ENCODE measurements at places on chromosomes 3 and 15.

GRCh38 chr15:57731530-57732103 lies 25.1 kb downstream of the POLR2M start:
- no peak for DNase-seq

DNA sequence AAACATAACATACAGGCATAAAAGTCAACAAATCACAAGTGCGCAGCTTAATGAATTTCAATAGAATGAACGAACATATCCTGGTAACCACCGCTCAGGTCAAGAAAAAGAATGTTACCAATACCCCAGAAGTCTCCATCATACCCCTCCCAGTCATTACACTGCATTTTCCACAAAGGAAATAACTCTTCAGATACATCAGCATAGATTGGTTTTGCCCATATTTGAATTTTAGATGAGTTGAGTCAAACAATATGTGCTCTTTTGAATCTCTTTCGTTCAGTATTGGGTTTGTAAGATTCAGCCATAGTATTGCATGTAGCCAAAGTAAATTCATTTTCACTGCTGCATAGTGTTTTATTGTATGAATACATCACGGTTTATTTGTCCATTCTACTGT lies 6.2 kb upstream of the RAB6B start:
- no peak for DNase-seq

GRCh38 chr3:75886971-75887526 lies 101.7 kb upstream of the ZNF717 start:
- no peak for DNase-seq

DNA sequence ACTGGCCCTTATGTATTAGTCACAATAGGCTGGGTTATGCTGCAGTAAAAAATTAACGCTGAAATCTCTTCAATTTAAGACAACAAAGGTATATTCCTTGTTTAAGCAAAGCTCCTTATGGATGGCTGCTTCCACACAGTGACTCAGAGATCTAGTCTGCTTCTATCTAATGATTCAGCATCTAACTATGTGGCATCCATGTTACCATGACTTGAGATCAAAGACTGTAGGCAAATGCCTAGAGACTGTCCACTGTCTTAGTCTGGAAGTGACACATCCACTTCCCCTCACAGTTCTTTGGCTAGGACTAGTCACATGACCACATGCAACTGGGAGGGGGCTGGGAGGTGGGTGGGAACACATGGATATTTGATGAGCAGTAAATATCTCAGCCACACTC lies 61.3 kb upstream of the PSMD6 start:
- no peak for DNase-seq

- DNase-seq: no peak
Observed at GRCh38 chr3:37819591-37819990, 42.1 kb upstream of the CTDSPL start.

DNA sequence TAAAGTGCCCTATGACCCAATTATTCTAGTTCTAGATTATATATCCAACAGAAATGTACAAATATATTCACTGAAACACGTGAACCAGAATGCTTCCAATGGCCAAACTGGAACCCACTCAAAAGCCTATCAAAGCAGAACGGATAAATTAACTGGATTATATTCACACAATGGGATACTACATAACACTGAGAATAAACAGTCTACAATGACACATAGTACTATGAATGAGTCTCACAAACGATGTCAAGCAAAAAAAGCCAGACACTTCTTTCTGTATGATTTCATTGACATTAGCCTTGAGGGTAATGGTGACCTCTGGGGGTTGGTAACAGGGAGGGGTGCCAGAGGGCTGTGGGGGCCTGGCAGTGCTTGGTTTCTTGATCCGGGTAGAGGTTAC lies 50.9 kb upstream of the HACD2 start:
- no peak for DNase-seq

DNA sequence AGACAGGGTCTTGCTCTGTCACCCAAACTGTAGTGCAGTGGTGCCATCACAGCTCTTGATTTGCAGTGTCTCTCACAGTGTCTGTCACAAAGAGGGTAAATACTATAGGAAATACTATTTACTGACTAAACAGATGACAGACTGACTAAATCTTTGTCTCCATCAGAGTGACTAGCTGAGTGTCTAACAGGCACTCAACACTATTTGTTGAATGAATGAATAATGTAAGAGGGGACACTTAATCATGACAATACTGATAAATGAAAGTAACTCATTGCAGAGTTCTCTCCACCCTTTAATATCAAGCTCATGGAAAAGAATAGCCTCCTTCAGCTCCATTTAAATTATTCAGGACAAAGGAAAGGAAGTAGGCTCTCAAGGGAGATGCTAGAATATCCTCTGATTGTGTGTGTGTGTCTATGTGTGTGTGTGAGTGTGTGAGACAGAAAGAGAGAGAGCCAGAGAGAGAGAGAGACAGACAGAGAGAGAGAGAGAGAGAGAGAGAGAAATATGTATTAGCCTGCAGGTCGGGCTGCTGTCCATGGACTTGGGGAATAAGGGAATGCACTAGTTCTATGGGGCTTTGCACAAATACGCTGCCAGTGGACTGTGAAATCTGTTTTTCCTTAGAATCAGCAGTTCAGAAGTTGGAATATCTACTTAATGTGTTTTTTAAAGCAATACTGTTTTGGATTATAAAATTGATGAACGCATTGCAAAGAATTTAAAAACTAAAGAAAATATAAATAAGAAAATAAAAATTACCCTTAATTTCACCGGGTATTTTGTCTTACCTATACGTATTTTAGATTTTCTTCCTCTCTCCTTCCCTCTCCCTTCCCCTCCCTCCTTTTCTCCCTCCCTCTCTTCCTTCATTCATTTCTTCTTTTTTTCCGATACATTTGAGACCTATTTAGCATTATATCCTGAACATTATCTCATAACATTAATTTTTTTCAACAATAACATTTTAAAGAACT lies 132.9 kb upstream of the LRIG1 start:
- no peak for DNase-seq

DNA sequence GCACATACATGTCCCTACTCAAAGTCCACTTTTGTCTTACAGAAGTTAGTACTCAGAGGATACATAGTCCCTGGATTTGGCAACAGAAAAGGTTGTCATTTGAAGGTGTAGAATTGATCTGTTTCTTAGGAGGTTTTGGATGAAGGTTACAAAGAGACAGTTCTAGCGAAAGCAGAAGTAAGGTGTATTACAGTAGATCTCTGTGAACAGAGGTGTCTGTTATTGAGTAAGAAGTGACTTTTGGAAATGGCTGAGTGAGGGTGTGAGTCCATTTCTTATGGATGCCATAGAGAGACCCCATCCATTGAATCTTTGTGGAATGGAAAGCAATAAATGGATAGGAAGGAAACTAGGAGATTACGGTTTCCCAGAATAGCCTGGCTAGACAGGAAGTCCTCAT lies 5.6 kb downstream of the ZNF662 start:
- no peak for DNase-seq

DNA sequence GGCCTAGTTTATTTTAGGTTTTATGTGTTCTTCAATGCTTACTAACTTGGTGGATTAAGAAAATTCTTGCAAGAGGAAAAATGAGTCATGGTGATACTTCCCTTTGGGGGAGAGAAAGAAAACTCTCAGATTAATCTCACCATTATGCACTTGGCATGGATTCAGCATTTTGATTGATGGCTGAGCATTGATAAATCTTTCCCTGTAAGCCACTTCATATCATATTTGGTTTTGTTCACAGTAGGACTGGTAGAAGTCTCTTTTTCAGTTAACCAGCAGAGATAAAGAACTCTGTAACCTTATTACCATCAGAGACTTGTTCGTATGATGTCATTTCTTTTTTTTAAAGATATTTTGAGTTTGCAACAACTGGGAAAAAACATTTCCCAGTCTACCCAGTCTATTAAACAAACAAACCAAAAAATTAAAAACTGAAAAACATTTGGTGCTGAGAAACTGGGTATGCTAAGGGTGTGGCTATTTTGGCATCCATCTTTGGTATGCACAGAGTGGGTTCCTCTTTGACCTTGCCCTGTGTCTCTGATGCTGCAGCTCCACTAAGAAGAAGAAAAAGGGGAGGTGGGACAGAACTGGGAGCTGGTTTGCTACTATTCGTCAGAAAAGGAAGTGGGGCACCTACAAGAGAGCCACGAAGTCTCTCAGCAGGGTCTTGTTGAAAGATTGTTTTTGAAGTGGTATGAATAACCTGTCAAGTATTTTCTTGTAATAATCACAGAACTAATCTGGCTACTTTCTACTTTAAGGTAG lies 17.2 kb downstream of the TMOD3 start:
- no peak for DNase-seq

- no peak for DNase-seq
Observed at GRCh38 chr15:82538961-82539690, 1.1 kb downstream of the RPS17 start.

DNA sequence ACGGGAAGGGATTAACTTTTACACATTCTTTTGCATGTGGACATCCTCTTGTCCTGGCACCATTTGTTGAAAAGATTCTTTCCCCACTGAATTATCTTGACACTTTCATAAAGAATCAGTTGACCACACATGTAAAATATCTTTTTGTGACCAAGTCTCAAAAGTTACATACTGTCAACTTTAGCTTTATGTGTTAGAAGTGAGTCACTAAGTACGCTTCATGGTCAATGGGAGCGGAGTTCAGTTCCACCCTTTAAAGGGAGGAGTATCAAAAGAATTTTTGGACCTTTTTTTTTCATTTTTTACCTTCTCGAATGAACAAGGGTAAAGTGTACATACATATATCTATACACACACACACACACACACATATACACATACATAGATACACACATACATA lies 35.4 kb downstream of the MAPK6 start:
- no peak for DNase-seq

DNA sequence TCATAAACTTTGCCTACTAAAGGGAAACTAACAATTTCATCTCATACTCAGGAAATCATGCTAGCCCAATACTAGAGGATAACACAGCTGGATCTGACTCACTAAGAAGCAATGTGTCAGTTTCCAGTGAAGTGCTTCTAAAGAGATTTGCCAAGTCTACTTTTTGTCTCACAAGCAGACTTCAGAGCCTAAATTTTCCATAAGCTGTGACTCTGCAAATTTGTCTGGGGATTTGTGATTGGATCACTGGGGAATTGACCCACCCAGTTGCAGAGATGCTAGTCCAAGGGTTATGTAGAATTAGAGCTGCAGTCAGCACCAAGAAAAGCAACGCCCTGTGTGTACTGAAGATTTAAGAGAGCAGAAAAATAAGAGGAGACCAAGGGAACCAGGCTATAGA lies 647.1 kb downstream of the NTRK3 start:
- no peak for DNase-seq

GRCh38 chr3:17077606-17078005 lies 192.9 kb downstream of the PLCL2 start:
- no peak for DNase-seq

All from MM.1S (cell line).